ENCODE measurements at places on chromosomes 2 and 18.

DNA sequence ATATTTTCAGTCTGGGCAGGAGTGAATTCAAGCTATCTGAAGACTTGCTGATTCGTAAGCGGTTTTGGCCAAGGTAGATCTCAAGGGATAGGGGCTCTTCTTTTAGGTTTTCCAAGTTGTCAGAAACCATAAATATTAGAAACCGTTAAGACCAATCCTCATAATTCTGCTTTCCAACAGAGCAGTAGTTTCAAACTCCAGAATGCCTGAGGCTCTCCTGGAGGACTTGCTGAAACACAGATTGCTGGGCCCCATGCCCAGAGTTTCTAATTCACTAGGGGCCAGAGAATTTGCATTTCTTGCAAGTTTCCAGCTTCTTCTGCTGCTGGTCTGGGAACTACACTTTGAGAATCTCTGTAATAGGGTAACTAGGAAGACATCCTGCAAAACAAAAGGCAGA, 1855.7 kb upstream of the CELF4 start:
- DNase-seq = peak; percentile 3

DNA sequence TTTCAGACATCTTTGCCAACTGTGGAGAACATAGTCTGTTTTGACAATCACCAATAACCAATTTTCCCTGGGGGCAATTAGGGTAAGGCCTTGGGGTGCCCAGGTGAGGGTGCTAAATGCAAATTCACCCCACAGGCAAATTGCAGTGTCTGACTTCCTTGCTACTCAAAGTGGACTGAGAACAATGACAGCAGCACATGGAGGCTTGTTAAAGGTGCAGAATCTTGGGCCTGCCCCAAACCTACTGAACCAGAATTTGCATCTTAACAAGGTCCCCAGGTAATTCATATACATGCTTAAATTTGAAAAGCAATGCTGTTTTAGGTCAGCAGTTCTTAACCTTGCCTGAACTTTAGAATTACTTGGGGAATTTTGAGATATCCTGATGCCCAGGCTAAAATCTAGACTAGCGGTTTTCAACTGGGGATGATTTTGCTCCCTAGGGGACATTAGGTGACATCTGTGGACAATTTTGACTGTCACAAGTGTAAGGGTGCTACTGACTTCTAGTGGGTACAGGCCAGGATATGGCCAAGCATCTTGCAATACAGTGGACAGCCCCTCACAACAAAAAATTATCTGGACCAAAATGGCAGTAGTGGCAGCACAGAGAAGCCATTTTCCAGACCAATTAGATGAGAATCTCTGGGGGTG, 80.2 kb upstream of the GCFC2 start:
- DNase-seq = no peak

- no peak for DNase-seq
These were observed 259.0 kb downstream of the PAX3 start for GRCh38 chr2:222039821-222040220.

- no peak for DNase-seq
These were observed 297.4 kb downstream of the SMAD2 start for GRCh38 chr18:47632970-47633635.

DNA sequence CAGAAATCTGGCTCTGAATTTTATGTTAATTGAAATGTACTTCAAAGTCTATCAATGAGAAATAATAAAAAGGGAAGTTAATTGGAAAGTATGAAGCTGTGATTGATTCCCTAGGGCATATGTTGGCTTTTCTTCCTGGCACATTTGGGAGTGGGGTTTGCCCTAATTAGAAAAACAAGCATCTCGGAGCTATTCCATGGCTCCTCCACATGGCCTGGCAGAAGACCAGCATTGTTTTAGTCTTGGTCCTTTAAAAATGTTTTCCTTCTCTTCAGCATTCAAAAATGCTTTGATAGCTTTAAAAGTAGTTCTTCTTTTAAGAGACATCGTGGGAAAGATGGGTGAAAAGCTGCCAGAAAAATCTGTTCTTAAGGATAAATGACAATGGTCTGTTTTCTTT, 445.5 kb upstream of the PKDCC start:
- DNase-seq = no peak

- DNase-seq = no peak
These were observed 64.1 kb upstream of the SIX3 start for GRCh38 chr2:44877417-44877816.

- no peak for DNase-seq
These were observed 34.7 kb downstream of the FAM228A start for GRCh38 chr2:24209389-24210105.

All from fibroblast of skin of left biceps (primary cell).